ENCODE measurements at places on chromosomes 1 and 21.

DNA sequence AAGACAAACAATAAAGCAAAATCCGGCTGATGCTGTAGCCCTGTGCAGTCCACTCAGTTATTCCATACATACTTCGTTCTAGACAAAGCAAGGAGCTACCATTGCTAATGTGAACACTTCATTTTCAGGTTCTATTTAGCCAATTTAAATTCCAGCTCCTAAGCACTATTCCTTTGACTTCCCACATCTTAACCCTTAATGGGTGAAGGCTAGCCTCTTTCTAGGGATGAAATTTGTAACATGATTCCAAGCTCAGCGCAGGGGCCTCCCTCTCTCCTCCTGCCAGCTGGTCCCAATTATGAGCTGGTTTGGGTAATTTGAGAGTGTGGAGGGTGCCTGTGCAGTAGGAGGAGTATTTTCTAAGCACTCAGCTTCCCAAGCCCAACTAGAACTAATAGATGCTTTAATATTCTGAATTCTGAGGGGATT lies 53.9 kb upstream of the PTGFRN start:
- DNase-seq = no peak

DNA sequence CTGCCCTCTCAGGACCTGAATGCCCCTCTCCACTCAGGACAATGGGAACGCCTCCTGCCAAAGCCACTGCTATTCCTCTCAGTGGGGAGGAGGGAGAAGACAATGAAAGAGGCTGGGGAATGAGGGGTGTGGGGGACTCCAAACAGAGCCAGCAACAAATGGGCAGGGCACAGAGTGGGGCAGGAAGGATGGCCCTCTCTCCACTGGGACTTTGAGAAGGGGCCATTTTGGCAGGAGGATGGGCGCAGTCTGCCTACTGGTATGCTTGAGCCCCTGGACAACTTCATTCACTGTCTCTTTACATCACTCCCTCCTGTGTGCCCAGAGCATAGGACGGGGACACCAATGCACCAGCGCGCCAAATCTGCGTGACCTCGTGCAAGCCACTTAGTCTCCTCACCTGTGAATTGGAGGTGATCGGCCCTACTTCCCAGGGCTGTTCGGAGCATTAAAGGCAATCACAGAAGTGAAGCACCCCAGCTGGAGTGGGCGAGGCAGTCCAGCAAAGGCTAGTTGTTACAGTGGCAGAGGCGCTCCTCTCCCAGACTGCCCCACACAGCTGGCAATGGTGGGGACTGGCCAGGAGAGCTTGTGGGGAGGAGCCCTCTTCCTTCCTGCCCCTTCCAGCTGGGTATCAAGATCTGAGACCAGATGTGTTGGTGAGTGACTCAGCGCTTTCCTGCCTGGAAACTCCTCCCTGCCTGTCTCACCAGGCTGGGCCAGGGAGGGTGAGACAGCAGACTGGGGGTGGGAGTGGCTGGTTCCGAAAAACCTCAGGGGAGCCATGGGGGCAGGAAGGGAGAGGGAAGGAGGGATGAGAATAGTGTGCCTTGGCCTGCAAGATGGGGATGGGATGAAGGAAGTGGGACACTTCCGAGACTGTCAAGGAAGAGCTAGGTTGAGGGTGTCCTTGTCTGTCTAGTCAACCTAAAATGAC lies 22.4 kb upstream of the SYNC start:
- DNase-seq = peak; percentile 88

DNA sequence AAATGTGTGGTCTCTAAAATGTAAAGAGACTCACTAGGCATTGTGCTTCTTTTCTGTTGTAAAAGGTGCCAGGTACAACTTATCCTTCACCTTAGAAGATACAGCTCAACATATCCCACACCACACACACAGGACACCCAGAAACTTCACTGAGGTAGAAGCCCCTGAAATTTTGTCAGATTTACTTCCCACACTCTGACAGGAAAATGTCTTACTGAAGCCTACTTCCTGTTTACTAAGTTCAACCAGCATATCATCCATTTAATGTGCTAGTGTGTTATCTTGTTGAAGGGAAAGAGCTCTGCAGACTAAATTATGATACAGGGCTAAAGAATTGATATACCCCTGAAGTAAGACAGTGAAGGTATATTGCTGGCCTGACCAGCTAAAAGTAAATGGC lies 39.9 kb upstream of the INSL5 start:
- DNase-seq = peak; percentile 4

- DNase-seq = no peak
These were observed 268.0 kb downstream of the NUF2 start for GRCh38 chr1:163589735-163590134.

DNA sequence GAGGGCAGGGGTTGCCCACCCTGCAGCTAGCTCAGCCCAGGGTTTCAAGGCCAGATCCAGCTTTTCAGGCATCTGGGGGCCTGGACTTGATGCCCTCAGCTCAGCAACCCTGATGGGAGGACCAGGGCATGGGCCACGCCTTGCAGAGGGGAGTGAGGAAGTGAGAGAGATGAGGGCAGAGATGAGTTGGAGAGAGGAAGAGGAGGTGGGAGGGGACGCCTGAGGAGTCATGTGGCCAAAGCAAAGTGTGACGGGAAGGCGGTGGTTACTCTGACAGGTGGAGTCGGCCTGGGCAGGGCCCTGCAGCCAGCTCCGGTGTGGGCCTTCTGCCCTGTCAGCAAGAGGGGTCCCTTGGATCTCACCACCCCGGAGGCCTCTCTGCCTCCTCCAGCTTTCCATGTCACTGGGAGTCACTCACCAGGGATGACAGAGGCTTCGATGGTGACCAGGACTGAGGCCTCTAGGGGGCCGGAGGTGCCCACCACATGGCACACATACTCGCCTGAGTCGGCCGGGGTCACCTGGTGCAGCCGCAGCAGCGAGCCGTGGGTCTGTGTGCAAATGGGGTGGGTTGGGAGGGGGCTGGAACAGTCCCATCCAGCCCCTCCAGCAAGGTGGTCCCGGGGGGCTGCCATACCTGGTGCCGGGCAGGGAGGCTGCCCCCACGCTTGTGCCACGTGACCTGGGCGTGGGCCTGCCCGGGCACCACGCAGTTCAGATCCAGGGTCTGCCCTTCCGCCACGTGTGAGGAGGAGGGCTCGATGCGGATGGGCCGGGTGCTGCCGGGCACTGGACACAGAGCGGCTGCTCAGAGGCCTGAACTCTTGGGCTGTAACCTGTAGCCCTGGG lies 40.4 kb downstream of the LDLRAD2 start:
- DNase-seq = no peak

DNA sequence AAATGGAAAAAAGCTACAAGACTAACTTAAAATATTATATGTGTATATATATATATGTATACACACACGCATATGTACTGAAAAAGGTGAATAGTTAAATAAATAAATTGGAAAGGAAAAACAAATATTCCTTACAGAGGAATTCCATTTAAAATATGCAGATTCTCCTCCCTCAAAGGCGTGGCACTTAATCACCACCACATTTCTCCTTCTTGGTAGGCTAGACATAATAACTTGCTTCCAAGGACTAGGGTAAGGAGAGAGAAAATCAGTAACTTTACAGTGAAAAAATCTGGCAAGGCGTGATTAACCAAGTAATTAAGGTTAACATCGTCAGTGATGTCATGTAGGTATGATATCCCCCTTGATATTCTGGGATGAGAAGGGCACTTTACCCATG lies 84.0 kb upstream of the USP25 start:
- DNase-seq = no peak

DNA sequence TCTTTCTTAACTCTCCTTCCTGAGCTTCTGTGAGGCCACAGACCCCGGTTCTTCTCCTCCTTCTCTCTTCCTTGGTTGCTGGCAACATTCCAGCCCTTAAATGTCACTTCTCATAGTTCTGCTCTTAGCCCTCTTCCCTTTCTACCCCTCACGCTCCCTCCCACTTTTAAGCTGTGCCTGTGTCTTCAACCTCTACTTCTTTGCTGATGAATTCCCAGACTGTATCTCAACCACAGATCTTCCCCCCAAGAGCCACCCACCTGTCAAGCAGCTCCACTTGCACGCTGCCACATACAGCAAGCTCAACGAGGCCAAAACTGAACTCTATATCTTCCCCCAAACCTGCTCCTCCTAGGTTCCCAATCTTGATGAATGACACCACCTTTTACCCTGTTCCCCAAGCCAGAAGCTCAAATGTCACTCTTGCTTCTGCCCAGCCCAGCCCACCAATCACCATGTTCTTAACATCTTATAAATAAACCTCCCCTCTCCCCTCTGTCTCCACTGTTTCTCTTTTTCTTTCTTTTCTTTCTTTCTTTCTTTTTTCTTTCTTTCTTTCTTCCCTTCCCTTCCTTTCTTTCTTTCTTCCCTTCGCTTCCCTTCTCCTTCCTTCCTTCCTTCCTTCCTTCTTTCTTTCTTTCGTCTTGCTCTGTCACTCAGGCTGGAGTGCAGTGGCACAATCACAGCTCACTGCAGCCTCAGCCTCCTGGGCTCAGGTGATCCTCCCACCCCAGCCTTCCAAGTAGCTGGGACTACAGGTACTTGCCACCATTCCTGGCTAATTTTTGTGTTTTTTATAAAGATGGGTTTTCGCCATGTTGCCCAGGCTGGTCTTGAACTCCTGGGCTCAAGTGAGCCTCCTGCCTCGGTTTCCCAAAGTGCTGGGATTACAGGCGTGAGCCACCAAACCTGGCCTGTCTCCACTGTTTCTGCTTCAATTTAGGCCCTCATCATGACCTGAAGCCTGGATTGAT lies 19.8 kb upstream of the PTP4A2 start:
- peak; percentile 79 for DNase-seq

DNA sequence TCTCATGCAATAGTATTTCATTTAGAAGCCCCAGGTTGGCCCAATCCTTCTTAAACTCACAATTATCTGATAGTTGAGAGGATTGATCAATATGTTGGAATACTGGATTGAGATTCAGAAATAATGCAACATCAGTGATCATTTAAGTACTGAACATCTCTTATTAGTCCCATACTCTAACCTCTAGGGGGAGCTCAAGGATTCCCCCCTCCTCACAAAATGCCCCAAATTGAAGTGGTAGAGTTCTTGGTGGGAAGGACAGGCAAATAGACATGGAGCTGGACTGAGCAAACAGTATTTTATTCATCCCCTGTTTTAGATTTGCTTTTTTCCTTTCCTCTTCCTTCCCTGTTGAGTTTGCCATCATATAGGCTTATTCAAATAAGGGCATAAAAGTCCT lies 62.8 kb downstream of the NGF start:
- DNase-seq = no peak

DNA sequence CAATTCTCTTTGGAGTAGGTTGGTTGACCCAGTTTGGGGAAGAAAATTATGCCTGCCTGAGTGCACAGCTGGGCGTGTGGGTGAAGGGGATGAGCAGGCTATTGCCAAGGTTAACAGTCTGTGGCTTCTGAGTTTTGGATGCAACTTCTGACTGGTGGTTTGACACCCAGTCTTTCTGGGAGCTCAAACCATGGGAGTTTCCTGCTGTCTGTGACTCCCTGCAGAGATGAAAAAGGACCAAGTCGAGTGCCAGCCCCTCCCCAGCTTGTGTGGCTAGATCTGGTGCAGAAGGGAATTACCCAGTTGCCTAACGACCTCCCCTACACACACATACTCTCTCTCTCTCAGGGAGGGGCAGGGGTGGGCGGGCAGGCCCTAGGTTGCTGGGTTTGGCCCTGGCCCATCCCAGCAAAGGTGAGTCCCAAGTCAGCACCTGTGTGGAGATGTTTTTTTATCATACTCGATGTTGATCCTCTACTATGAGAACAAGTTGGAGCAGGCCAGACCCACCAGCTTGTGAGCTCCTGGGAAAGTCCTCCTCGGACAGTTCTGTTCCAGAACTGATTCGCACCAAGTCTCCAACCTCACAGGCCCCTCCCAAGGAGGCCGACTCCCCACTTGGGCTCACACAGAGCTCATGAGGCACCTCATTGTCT lies 28.2 kb downstream of the PKP1 start:
- peak; percentile 58 for DNase-seq

- DNase-seq = no peak
These were observed 60.8 kb downstream of the FAM163A start for GRCh38 chr1:179803918-179804317.

DNA sequence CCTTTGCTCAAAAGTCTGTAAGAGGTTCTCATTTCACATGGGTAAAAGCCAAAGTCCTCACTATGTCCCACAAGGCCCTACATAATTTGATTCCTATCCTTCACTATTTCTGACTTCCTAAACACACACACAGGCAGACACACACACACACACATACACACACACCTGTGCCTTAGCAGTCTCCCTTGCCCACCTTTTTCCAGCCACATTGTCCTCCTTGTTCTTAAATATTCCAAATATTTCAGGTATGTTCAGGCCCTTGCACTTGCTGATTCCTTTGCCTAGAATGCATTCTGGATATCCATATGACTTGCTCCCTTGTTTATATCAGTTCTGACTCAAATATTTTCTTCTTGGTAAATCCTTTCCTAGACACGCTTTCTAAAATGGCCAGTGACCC lies 54.6 kb downstream of the NTNG1 start:
- DNase-seq = no peak

DNA sequence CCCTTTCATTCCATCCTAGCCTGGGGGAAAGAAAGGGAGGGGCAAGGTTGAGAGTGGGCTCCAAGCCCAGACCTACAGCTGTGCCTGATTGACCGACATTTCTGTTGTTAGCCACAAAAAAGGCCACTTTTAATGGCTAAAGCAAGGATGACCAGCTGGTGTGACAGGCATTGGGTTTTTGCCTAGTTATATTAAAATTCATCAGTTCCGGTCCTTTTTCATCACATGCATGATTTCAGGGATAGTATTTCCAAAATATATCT lies 192.3 kb downstream of the ZNF326 start:
- DNase-seq = no peak

DNA sequence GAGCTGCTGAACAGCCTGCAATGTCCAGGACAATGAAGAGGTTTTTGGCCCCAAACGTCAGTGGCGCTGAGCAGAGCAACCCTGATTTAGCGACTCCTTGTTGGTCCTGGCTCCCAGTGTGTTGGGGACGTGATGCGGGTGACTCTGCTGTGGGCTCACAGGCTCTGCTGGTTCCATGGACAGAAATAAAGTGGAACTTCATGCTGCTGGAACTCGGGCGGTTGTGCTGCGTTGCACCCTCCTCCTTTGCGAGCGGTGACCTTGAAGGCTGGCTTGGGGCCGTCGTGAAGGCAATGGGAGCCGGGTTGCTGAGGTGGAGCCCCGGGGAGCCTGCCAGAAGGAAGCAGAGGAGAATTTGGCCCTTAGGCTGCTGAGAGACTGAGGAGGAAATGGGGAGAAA lies 122.6 kb upstream of the C1orf174 start:
- DNase-seq = no peak
